Activated CD4-positive, alpha-beta T cell treated with anti-CD3 and anti-CD28 coated beads, Interleukin-2, amount 50 U/mL, for 4 hours (primary cell): ENCODE measurements at places on chromosomes 1 and 21.

DNA sequence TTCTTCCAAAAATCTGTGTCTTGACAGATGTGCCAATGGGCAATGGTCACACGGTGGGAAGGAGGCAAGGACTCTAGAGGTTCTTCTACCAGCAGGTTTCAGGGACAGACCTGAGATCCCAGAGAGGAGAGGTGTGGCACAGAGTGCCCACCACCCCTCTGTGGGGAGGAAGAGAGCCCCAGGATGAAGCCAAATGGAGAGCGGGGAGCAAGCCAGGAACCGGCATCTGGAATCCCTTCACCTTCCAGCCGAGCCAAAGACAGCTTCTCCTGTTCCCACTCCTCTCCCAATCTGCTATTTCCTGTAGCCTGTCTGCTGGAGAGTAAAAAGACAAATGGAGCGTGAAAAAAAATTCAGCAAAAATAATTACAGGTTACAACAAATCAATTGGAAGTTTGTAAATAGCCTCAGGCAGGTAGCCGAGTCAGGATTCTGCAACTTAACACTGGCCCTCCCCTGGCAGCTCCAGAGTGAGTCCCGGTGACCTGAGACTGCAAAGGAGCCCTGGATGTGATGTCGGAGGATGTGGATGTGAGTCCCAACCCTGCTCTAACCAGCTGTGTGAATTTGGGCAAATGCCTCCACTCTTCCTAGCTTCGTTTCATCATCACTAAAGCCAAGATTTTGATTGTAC is 45.4 kb upstream of the LRRN2 start:
- no peak for DNase-seq

DNA sequence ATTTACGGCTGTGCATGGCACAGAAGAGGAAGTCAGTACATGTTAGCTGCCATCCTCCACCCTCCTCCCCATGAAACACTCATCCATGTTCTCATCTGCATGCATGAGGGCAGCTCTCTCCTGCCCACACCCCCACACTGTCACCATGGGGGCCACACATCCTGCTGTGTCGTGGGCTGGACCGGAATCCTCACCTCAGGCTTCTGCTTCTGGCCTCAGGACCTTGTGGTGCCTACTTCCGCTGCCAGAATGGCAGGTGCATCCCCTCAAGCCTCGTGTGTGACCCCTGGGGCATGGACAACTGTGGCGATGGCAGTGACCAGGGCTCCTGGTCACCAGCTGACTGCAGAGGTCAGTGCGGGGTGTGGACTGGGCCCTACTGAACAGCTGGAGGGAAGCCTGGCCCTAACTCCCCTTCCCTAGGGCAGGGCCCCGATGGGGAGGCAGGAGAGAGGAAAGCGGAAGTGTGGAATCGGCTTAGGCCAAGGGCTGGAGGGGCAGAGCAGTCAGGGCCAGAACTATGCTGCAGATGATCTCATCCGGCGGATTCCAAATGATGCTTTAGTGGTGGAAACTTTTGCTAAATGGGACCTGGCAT is 3.8 kb downstream of the LDLRAD2 start:
- no peak for DNase-seq

DNA sequence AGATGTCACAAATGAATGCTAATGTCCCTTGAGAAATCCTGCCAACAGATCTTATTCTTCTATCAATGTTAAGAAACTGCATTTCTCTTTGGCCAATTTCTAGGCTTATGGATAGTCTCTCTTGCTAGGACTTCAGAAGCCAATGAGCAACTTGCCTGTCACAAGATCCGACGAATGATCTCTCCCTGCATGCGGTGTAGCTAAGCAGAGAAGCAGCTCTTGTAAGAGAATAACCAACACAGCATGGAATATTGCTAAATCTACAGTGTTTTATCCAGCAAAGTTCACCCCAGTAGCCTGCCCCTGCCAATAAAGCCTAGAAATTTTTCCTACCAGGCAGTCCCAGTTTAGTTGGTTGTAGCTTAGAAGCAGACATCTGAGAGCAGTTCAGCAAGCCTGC is 2.1 kb upstream of the SLC44A5 start:
- no peak for DNase-seq

DNA sequence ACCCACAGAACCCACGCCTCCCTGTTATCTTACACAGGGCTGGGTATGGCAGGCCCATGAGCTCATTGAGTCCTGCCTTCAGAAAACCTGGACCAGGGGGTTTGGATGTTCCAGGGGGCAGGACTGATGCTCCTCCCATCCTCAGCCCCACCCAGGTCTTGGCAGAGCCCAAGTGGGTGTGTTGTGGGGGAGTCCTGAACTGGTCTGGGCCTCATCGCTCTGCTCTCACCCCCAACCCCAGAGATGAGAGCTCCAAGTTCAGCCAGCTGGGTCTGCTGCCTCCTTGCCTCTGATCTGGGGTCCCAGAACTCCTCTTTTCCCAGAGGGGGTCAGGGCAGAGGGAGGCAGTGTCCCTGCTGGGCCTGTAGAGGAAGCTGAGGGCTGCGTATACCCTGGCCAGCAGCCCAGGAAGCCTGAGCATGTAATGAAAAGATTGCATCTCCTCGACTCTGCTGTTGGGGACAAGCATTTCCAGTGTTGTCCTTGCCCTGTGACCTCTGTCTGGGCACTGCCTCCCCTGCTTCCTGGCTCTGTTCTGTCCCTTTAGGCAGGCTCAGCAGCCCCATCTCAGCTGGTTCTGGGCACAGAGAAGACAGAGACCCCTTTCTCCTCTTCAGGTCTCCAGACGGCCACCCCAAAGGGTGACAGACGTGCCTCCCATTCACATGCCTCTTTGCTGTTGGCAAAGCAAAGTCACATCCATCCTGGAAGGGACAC is 54.7 kb upstream of the EPS8L3 start:
- no peak for DNase-seq

GRCh38 chr1:41898191-41898713 is 20.5 kb downstream of the HIVEP3 start:
- peak; percentile 62 for DNase-seq

DNA sequence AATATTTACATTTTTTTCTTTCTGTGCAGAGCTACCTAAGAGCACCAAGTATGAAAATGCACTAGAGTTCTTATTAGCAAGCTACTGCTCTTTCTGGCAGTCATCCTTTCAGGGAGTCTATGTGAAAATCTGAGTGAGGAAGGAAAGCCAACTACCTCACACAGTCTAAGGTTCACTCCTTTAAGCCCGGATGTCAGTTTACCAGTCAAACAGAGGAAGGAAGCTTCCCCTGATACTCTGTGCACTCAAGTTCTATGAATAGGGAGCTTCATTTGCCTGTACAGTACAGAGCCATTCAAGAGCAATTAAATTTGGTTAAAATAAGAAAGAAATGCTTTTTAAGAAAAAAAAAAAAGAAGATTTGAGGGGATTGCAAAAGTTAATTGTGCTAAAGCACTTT is 6.9 kb downstream of the COL11A1 start:
- no peak for DNase-seq

DNA sequence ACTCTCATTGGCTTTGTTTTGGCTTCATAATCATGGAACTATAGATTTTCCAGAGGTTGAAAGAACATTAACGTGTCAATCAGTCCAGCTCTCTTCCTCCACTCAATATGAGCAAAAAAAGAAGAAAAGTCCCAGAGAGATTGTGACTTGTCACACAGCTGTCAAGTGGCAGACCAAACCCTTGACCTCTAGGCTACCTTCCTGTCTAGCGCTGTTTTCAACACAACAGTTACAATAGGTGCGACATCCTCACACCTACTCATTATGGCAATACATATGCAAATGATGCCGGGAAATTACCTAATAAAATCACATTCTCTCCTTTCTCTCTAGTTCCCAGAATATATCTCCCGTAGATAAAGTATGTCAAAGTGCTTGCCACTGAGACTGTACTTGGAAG is 1.1 kb downstream of the WARS2 start:
- DNase-seq: peak; percentile 1

GRCh38 chr1:65224681-65225091 is 76.7 kb downstream of the AK4 start:
- no peak for DNase-seq

DNA sequence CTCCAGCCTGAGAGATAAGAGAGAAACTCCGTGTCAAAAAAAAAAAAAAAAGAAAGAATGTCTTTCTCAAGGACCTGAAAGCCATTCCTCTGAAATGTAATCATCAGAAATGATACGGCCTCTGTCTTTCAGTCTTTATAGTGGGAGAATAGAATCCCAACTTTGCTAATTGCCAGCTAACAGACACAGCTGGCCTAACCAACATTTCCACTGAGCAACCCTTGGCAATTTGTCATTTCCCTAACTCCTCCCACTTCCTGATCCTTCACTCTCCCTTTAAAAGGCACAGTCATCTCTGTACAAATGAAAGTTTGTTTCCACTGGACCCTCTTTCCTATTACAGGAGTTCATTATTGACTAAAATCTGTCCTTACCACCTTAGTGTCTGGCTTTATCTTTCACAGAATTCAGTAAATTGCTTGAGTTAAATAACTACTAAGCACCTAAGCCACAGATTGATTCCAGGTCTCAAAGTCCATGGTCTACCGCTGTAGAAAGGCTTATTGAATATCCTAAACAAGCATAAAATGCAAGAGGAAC is 4.3 kb upstream of the CBR1 start:
- DNase-seq: no peak

DNA sequence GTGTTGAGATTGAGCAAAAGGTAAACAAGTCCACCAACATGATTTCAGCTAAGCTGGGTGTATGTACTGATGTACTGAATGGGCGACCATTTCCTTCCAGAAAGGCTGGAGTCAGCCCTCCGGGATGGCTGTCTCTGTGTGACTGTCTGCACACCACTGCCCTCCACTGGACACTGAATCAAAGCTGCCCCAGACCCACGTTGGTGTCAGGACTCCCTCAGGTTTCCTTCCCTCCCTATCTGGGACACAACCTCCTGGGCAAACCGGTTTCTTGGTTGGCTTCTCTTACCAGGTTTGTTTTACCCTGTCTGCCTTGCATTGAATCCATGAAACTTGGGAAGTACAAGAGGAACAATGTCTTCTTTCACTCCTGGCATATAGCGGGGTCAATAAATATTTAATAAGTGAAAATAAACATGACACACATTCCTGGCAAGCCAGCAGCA is 5.3 kb upstream of the SRP9 start:
- no peak for DNase-seq

- DNase-seq: peak; percentile 57
Observed at GRCh38 chr1:110554871-110555801, 36.2 kb upstream of the KCNA10 start.

- no peak for DNase-seq
Observed at GRCh38 chr1:172944931-172945330, 105.8 kb downstream of the TNFSF18 start.

DNA sequence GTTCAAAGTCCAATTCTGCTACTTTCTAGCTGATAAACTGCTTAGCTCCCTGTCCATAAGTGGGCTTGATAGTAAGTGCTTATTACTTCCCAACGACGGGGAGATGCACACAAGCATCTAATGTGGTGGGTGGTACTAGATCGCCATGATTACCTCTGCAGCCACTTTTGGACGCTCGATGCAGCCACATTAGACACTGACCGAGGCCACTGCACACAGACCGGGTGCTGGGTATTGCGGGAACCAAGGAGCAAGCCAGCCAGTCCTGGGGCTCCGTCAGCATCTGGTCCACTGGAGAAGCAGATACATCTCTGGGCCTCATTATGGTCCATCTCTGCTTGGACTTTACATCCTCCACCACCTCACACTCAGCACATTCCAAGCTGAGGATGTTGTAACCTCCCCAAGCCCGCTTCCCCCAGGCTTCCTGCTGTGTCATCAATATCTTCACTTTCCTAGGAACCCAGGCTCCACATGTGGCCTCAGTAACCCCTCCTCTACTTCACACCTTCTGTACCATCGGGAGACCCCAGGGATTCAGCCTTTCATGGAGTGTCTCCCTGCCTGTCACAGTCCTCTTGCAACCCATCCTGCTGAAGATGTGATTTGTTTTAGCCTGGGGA is 48.2 kb downstream of the RHOU start:
- DNase-seq: no peak

DNA sequence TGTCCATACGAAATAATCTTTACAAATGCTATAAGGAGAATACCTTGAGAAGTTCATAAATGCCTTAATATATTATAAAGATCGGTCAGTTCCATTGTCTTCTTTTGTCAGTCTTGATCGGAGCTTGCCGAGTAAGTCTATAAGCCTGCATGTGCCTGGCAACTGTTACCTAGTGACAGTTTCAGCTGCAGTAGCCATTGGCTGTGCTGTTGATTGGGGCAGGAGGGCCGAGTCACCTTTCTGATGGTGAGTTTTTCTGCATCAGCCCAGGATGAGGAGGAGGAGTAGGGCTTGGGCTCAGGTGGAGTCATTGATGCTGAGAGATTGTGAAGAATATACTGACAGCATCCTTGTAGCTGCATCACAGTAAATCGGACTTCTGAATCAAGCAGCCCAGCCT is 1.9 kb upstream of the GPR52 start:
- no peak for DNase-seq

- DNase-seq: no peak
Observed at GRCh38 chr1:64139877-64140276, 63.5 kb upstream of the UBE2U start.

DNA sequence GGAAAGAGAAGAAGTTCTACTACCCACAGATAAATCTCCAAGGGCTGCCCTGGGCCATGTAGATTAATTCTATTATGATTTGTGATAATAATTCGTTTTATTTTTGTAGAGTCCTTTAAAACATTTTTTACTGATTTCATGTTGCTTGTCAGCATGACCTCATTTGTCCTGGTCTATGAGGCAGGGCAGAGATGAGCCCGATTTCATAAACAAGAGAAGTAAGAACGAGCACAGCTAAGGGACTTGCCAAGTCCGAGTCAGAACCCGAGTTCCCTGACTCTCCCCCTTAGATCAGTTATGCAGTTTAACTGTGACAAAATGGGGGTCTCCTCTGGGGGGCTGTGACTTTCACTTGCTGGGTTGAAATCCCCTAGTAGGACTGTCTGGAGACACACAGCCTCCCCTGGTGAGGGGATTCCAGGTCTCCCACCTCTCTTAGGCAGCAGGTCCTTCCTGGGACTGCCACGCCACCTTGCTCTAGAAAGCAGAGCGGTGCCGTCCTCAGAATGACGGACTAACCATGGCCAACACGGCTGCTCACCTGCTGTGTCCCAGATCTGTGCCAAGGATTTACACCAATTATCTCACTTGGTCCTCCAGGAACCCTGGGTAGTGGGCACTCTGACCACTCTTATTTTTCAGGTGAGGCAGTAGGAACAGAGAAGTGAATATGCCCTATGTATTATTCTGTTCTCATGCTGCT is 31.0 kb upstream of the SOX13 start:
- no peak for DNase-seq

- DNase-seq: no peak
Observed at GRCh38 chr1:50851034-50851433, 109.0 kb downstream of the FAF1 start.

DNA sequence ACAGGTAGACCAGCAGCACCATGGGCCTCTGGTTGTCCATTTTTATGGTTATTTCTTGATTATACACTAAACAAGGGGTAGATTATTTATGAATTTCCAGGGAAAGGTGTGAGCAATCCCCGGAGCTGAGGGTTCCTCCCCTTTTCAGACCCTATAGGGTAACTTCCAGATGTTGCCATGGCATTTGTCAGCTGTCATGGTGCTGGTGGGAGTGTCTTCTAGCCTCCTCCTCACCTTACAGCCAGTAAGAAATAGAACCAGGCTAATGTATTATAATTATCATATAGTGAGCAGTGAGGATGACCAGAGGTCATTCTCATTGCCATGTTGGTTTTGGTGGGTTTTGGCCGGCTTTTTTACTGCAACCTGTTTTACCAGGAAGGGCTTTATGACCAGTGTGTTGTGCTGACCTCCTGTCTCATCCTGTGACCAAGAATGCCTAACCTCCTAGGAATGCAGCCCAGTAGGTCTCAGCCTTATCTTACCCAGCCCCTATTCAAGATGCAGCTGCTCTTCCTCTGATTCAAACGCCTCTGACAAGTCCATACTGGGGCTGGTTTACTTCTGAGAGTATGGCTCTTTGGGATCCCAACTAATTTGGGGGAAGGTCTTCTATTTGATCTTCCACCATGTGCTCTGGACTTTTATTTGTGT is 13.5 kb upstream of the TINAGL1 start:
- no peak for DNase-seq
